ENCODE measurements at places on chromosomes 1 and 21.

GRCh38 chr1:87575528-87575927, 246.8 kb downstream of the LMO4 start:
- DNase-seq, result no peak

- DNase-seq, result no peak
Measured at GRCh38 chr1:222042120-222042519, 300.2 kb upstream of the DUSP10 start.

DNA sequence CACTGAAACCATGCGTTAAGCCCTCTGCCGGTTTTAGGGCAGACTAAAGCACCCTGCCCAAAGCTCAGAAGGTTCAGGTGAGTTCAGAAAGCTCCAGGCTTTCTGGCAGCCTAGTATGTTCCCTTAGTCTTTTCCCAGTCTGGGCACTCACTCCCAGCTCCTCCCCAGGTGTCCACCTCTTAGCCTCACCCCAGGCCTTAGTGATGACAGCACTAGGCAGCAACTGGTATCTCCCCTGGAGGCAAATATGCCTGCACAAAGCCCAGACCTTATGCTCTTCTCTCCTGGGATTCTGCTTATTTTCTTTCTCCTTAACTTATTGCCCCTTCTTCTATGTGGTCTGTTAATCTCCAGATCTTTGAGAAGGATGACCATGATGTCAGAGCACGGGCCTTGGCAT, 80.2 kb downstream of the CD58 start:
- no peak for DNase-seq

- DNase-seq, result no peak
Measured at GRCh38 chr1:1240348-1240732, 6.2 kb downstream of the C1QTNF12 start.

DNA sequence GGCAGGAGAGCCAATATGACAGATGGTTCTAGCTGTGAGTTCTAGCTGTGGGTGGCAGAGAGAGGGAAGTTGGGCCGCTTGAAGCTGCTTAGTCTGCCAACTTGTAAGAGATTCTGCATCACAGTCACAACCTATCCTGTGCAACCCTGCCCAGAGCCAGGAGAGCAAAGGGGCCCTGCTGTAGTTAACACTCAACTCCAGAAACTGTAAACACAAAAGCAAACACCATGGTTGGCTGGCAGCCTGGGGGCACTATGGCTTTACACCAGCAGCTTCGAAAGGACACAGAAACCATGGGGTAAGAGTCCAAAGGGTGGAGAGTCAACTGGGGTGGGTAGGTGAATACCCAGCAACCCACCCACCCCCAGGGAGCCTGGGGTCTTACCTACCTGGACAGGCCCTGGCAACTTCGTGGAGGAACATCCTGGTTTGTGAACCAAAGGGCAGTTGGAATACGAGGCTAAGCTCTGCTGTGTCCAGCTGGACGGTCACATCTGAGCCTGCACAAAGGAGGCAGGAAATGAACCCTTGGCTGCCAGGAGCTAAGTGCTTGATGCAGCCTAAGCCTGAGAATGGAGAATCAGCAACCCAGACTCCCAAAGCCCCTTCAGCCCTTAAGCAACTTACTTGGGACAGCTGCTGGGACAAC, 6.4 kb downstream of the INPP5B start:
- DNase-seq, result no peak

DNA sequence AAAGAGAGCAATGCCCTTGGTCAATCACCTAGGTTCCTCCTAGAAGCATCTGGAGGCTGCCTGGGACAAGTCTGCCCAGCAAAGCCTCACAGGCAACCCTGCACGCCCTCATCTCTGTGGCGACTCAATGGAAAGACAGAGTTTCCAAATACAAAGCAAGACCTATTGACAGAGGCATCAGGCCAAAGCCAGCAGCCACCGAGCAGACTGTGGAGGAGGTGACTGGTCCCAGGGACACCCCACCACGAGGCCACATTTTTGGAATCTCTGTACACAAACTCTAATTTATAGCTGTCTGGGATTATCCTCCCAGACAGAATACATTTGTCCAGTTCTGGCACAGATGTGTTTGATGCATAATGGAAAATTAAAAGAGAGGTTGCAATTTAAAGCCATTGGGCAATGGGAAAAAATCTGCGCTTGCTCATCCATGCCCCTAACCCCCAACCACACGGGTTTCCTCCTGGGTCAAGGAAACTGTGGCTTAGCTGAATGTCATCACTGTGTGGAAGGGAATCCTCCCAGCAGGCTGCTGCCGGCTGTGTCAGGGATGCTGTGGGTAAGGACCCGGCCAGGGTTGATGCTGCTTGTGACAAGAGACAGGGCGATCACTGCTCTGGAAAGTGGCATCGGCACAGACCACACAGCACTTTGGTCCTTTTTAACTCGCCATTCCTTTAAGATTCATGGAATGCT, 14.3 kb downstream of the TSPAN2 start:
- no peak for DNase-seq

Data from NCI-H1417 treated with DMSO at 0.1 percent for 48 hours (cell line).